ENCODE measurements at places on chromosomes 11 and 22.

- DNase-seq = no peak
Observed at GRCh38 chr11:64339754-64340408, at the start of gene CCDC88B. Gene CCDC88B (plus strand): TSS chr11:64340204. CDS start chr11:64340267, 63 bp downstream.

DNA sequence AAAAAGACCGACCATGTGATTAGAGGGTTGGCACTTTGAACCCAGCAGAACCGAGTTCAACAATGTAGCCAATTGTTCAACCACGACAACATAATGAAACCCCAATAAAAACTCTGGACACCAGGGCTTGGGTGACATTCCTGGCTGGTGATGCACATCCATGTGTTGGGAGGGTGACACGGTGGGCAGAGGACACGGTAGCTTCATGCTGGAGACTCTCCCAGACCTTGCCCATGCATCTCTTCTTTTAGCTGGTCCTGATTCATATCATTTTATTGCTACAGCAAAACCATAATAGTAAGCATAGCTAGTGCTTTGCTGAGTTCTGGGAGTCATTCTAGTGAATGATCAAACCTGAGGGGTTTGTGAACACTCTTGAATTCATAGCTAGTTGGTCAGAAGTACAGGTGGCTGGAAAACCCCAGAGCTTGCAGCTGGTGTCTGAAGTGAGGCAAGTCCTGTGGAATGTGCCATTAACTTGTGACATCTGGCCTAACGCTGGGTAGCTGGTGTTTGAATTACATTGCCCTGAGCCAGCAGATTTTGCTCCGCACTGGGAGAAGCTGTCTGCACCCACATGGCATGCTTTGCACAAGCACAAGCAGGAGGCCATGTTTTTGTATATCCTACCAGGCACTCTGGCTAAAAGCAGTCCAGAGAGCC lies 14.0 kb downstream of the RPUSD4 start:
- no peak for DNase-seq

GRCh38 chr11:17132654-17133053 lies 55.2 kb upstream of the RPS13 start:
- no peak for DNase-seq

GRCh38 chr22:33270596-33270995 lies 212.4 kb upstream of the SYN3 start:
- DNase-seq = no peak

- DNase-seq = peak; percentile 62
Observed at GRCh38 chr22:25027043-25027906, 74.8 kb downstream of the KIAA1671 start.

GRCh38 chr11:109298865-109299264 lies 123.1 kb upstream of the C11orf87 start:
- DNase-seq = no peak

GRCh38 chr22:21961127-21961867 lies 8.6 kb upstream of the PPM1F start:
- no peak for DNase-seq

- no peak for DNase-seq
Observed at GRCh38 chr22:39871008-39871798, 22.4 kb downstream of the ENTHD1 start.

- no peak for DNase-seq
Observed at GRCh38 chr11:111722501-111722900, 43.7 kb downstream of the PPP2R1B start.

GRCh38 chr22:29729161-29729560 lies 9.4 kb downstream of the CABP7 start:
- DNase-seq = no peak

GRCh38 chr11:67523556-67524479 lies 572 bp upstream of the CABP2 start:
- DNase-seq = no peak

GRCh38 chr22:50730941-50731661 lies 6.9 kb upstream of the ACR start:
- no peak for DNase-seq

- DNase-seq = no peak
Observed at GRCh38 chr11:73334384-73335203, 26.5 kb downstream of the ARHGEF17 start.

- DNase-seq = no peak
Observed at GRCh38 chr11:23944923-23945322, 551.9 kb upstream of the LUZP2 start.

DNA sequence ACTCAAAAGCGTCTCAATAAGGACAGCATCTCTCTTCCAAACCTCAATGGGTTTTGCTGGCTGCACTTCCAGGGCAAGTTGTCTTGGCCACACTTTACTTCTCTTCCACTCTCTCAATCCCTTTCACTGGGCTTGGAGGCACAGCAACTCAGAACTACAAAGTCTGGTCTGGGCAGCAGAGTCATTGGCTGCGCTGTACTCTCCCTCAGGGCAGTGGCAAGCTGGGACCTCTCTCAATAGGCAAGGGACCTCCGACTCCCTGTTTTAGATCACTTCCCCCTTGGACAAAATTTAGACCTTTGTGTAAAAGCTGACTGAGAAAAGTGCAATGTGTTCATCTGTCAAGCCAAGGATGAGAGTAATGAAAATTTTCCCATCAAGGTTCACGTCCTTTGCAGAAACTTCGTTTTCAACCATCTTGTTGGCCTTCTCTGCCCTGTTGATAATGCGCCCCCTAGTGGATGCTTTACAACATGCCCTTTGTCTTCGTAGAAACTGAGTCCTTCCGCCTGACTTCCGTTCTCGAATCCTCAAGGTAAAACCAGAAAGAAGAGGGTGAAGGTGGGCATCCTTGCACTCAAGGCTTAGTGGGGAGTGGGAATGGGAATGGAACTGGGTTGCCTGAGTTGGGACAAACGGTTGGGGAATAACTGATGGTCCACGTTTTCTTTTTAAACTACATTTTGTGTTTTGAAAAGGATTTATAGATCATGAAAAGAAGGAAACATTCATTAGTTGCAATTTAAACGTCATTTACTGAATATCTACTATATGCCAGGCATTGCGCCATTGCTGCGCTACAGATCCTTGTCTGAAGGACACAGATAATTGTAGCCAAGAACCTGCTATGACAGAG lies 99.1 kb downstream of the CD44 start:
- peak; percentile 85 for DNase-seq

DNA sequence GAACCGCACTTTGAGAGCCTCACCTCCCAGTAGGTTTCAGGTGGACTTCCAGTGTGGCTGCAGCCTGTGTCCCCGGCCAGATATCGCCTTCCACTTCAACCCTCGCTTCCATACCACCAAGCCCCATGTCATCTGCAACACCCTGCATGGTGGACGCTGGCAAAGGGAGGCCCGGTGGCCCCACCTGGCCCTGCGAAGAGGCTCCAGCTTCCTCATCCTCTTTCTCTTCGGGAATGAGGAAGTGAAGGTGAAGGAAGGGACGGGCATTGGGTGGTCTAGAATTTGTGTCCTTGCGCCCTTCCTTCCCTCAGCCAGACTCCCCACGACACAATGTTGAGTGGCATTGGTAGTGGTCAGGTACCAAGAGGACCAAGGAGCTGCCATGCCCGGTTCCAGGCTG lies 2.9 kb downstream of the LGALS12 start:
- DNase-seq = no peak

- no peak for DNase-seq
Observed at GRCh38 chr11:67416416-67417335, 1.2 kb downstream of the CARNS1 start.

- no peak for DNase-seq
Observed at GRCh38 chr22:41842996-41843970, 10.4 kb downstream of the SREBF2 start.

- DNase-seq = no peak
Observed at GRCh38 chr11:108431370-108431769, 36.0 kb downstream of the C11orf65 start.

GRCh38 chr11:128908391-128909246 lies 17.5 kb downstream of the KCNJ5 start:
- no peak for DNase-seq

DNA sequence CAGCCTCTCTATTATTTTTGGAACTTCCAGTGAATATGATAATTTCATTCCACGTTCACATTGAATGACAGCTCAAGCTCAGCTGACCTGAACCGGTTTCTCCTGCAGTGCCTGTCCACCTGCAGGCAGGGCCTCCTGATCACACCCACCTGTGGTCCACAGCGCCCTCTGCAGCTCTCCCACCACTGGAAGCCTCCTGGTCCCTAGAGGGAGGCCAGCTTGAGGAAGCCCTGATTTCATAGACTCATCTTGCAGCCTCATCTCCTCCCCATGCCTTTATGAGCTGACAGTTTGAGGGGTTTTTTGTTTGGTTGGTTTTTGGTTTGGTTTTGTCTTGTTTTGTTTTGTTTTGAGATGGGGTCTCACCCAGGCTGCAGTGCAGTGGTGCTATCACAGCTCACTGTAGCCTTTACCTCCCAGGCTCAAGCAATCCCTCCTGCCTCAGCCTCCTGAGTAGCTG lies 29.9 kb upstream of the MALAT1 start:
- DNase-seq = peak; percentile 95

DNA sequence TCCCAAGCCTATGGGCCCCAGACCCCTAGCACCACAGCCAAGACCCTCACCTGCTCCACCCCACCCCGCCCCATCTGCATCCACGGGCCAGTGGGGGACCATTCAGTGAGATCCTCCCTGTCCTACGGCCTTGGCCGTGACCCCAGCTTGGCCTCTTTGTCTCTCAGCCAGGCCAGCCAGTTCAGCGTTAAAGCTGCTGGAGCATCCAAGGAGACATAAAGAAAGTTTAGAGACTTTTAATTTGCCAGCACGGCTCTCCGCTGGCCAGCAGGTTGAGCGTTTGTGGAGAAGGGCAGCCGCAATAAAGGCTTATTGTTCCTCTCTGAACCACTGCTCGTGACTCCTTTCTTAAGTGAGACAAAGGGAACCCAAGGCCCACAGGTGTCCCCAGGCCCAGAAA lies 49.3 kb upstream of the LMO1 start:
- no peak for DNase-seq

- DNase-seq = no peak
Observed at GRCh38 chr11:29173660-29174062, 843.2 kb downstream of the KCNA4 start.

DNA sequence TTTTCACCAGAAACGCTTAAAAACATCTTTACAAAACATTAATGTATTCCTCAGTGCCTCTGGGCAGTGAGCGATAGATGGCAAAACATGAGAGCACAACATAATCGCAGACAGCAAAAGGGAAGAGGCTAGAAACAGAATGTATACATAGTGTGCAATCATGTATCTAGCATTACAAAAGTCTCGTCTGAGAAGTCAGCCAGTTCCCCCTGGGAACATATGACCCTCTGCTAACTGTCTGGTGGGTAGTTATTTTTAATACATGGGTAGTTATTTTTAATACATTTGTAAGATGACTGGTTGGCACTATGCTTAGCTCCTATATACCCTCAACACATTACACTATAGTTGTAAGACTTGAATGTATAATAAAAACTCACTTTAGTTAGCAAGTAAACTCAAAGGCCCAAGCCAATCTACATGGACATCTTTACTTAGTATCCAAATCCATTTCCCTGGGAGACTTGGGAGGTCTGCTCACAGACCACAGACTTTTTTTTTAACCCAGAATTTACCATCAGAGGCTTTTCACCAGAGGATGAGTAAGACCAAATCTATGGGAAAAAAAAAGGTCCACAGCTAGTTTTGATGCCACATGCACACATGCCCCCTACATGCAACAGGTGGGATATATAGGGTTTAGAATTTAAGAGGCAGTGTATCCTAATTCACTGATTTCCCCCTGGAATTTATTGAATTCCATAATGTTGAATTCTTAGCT lies 71.7 kb downstream of the AMBRA1 start:
- no peak for DNase-seq

DNA sequence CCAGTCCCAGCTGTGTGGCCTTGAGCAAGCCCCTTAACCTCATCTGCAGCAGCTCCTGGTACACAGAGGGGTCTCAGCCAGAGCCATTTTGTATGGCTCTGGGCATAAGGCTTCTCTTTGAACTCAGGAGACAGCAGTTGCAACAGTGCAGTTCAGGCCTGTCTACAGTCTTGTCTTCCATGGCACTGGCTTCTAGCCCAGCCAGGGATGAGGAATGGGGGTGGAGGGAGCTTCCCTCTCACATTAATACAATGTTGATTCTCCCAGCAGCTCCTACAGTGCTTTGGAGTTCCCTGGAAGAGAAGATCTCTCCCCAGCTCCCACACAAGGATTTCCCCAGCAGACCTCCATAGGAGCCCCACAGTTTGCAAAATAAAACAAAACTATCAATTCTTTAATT lies 350.2 kb downstream of the BUD13 start:
- no peak for DNase-seq

DNA sequence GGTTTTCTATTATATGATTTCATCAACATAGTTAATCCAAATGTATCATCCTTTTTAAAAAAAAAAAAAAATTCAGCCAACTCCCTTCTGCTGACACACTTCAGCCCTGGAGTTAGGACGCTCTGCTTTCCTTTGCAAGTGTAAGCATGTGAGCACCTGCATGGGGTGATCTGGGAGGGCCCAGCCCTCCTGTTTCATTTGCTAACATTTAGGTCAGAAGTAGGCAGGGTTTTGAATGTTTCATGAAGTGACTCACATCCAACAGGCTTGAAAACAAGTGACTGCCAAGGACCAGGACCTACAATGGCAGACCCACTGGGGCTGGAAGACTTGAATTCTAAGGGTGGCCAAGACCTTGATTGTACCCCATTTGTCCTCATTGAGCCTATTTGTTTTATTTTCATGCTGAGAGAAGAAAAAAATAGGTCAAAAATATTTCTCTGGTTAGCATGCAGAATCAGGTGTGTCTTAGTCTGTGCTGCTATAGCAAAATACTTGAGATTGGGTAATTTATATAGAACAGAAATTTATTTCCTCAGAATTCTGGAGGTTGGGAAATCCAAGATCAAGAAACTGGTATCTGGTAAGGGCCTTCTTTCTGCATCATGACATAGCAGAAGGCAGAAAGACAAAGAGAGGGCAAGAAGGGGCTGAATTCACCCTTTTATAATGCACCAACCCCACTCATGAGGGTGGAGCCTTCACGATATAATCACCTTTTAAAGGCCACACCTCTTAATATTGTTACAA lies 137.6 kb downstream of the CD44 start:
- DNase-seq = no peak

GRCh38 chr11:111729071-111729830 lies 36.9 kb downstream of the PPP2R1B start:
- DNase-seq = peak; percentile 86

DNA sequence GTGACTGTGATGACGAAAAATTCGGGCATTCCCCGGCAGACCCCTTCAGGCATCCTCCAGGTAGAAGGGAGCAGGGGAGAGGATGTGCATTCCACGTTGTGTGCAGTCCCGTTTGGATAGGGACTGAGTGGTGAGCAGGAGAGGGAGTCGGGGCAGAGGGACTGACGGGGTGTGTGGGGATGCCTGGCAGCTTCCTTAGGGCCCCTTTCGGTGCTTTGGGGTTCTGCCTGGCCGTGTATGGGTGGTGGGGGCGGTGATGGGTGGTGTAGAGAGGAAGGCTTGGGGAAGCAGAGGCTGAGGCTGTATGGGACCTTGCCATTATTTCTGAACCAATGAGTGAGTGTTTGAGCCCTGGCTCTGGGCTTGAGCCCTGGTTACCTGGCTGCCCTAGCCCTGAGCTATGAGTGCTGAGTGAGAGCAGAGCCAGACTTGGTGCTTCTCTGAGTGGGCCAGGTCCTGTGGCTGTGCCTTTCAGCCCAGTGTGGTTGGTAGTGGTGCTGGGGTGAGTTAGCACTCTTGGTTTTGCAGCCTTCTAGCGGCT lies 914 bp downstream of the INPPL1 start:
- DNase-seq = peak; percentile 58

- no peak for DNase-seq
Observed at GRCh38 chr11:72758304-72758689, 6.1 kb upstream of the ARAP1 start.

Data from NCI-H526 (cell line).